Muscle of back (tissue), 13 donors: ENCODE measurements at places on chromosomes 11 and 22.

- no peak for DNase-seq
These were observed 914 bp upstream of the PRDM11 start for GRCh38 chr11:45145379-45146071.

GRCh38 chr11:64419818-64420485, 61.0 kb downstream of the RPS6KA4 start:
- DNase-seq: no peak

- DNase-seq: no peak
These were observed 29.2 kb downstream of the MN1 start for GRCh38 chr22:27772081-27772983.

DNA sequence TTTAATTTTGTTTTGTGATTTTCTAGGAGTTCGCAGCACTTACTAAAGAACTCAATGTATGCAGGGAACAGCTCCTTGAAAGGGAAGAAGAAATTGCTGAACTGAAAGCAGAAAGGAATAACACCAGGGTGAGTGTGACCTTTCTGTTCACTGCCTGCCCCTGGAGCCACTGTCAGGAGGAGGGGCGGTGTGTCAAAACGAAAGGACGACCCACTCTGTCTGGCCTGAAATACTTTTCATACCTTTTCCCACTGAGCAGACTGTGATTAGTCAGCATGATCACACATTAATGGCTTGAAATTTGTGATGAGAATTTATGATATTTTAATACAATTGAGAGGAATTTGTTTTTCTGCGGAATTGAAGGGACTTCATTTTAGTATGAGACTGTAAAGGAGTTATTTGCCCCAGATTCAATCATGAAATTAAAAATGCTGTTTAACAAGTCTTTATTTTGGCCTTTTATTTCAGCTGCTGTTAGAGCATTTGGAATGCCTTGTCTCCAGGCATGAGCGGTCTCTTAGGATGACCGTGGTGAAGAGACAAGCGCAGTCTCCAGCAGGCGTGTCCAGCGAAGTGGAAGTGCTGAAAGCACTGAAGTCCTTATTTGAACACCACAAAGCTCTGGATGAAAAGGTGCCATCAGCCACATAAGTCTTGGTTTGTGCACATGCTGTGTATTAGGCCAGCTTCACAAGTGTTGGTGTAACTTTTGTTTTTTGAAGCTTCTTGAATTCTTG, 54.1 kb downstream of the PPFIA1 start:
- no peak for DNase-seq

- no peak for DNase-seq
These were observed 41.5 kb downstream of the RNF141 start for GRCh38 chr11:10499452-10499851.

DNA sequence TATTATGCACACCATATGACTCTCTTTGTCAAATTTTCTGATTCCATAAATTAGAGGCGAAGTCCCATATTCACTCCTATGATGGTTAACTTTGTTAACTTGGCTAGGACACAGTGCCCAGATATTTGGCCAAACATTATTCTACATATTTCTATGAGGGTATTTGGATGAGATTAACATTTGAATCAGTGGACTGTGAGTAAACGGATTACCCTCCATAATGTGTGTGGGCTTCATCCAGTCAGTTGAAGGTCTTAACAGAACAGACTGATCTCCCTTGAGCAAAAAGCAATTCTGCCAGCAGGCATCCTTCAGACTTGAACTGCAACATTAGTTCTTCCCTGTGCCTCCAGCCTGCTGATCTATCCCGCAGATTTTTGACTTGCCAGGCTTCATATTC, 69.9 kb downstream of the FZD4 start:
- DNase-seq: no peak

- DNase-seq: peak; percentile 39
These were observed 24.2 kb downstream of the TMPRSS5 start for GRCh38 chr11:113681711-113682413.

DNA sequence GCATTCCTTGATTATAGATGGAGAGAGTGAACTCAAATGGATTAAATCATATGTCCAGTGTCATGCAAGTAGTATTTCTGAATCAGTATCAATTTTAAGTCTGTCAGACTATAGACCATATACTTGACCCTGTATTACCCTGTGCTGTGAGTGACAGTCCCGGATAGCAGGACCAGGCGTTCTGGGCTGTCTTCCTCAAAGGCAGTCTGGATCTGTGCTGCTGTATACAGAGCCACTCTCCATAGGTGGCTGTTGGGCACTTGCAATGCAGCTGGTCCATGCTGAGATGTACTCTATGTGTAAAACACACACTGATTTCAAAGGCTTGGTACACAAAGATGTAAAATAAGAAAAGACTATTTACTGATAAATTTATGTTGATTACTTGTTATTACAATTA, 294.3 kb downstream of the OPCML start:
- no peak for DNase-seq

GRCh38 chr11:114886644-114887265, 208.4 kb downstream of the NXPE2 start:
- no peak for DNase-seq
